ENCODE measurements at places on chromosomes 5 and 9.
A peak's percentile ranks its signal among the peaks of the same experiment; 100 is the strongest.

DNA sequence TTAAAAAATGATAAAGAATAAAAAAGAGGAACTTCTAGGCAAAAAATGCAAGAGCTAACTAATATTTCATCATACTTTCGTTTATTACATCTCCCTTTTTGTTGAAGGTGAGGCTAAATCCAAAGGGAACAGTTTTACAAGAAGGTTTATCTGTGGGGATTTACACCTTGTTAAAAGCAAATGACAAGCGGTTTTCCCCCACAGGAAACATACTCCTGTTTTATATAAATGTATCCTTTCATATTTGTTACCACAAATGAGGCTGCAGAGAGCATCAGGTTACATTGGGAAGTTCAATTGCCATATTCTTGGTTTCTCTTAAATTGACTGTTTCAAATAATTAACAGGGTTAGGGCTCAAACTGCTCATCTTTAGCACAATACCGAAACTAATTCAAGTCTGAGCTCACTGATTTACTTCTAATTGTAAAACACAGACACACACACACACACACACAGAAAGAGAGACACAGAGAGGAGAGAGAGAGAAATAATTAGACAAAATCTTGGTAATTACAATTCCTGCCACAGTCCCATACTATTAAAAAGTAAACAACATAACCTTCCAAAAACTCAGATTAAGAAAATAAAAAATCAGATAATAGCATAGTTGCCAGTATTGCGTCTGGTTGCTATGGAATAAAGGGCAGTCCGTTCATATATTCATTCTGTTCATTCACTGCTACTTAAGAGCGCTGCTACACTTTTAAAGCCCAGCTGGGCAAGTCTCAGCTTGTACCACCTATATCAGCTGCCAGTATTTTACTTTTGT is 17.1 kb downstream of the RFX3 start:
- no peak for DNase-seq

GRCh38 chr9:93950619-93951601 is 4.2 kb downstream of the BARX1 start:
- no peak for DNase-seq

GRCh38 chr5:103915081-103915480 is 352.5 kb upstream of the NUDT12 start:
- no peak for DNase-seq

- DNase-seq, result no peak
These were observed 28.5 kb downstream of the RHOBTB3 start for GRCh38 chr5:95759634-95760033.

GRCh38 chr5:151937851-151938250 is 13.2 kb upstream of the GLRA1 start:
- DNase-seq, result no peak

GRCh38 chr5:102106599-102106998 is 189.5 kb downstream of the SLCO4C1 start:
- DNase-seq, result no peak

DNA sequence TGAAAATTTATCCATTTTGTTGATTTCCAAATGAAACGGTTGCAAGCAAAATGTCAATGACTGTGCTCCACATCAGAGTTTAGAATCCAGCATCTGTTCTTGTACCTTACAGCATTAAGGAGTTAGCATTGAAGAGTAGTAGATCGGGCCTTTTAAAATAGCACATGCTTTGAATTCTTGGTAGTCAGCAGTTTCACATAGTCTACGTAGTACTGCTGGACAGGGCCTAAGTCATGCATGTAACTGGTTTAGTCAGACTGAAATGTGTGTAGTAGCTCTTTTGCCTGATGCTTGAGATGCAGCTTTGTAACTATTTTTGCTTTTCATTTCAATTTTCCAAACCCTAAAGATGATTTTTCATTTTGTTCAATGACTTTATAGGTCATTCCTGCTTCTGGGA is 19.8 kb downstream of the LECT2 start:
- DNase-seq, result no peak

DNA sequence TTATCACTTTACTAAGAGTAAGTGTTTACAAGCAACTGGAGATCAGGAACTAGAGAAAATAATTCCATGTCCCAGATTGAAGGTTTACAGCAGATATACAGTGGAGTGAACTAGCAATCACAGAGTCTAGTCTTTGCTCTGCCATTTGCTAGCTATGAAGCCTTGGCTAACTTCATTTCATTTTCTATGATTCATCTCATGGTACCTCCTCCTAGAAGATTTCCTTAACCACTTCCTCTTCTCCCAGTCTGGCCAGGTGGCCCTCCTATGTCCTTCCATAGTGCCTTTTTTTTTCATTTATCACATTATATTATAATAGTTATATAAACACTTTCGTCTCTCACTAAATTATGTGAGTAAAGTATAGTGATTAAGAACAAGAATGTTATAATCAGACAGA is 52.1 kb downstream of the GRIA1 start:
- no peak for DNase-seq

DNA sequence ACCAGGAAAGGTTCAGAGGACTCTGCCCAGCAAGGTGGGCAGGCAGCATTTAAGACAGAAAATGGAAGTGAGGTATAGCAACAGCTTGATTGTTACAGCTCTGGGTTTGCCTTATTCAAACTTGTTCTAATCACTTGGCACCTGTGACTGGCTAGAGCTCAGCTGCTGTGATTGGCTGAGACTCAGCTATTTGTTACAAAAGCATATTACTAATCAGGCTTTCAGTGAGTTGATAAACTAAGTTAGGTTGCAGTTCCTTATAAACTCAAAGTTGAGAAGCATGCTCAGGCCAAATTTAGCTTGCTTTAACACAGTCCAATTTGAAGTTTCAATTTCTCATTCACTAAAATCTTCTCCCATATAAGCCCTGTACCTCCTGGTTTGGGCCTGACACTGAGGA is 56.3 kb downstream of the GDA start:
- DNase-seq, result no peak

DNA sequence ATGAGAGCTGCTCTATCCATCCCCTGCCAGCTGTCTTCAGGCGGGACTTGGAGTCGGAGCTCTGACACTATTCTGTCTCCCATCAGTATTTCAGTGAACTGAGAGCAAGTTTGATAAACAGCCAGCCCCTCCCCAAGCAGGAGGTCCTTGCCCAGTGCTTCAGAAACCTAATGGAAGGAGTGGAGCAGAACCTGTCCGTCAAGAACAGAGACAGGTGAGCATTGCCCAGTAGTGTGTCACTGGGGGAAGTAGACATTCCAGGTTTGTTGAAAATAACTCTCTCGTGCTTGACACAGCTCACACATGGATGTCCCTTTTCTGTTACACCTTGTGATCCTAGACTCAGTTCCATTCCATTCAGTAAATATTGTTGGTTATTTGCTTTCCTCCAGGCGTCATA is 13.2 kb upstream of the TLX3 start:
- no peak for DNase-seq

- no peak for DNase-seq
These were observed 85.2 kb downstream of the CYFIP2 start for GRCh38 chr5:157350939-157351801.

DNA sequence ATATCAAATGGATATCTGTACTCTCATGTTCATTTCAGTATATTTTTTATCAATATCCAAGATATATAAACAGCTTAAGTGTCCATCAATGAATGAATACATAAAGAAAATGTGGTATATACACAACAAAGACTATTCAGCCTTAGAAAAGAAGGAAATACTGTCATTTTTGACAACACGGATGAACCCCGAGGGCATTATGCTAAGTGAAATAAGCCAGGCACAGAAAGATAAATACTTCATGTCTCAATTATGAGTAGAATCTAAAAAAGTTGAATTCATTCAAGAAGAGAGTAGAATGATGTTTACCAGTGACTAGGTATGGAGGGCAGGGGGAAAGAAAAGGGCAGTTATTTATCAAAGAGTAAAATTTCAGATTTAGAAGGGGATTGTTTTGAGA is 949.8 kb upstream of the TYRP1 start:
- no peak for DNase-seq

DNA sequence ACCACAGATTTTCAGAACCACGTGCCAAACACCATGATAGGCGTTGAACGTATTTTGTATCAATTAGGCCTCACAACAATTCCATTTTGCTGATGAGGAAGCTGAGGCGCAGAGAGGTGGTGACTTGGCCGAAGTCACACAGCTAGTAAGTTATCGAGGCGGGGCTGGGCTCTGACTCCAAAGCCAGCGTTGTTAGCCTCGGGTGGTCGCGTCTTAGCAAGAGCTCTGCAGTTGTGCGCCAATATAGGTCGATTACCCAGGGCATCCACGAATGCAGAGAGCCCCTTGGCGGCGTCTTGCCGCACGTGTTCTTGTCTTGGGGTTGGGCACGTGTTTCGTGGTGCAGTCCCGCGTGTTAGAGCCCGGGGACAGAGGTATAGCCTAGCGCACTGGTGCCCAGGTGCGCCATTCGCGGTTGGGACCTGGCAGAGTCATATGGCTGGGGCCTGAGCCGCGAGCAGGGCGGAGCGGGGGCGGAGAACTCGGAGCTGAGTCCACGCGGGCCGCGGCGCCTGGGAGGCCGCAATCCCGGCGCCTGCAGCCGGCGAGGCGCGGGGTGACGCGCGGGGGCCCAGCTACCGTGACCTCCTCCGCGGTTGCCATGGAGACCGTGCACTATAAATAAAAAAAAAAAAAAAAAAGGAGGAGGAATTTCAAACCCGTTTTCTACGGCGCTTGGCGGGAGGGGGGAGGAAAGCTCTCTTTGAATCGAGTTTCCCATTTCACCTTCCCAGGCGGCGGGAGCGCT is 62.3 kb downstream of the CXXC5 start:
- peak; percentile 80 for DNase-seq

GRCh38 chr5:43156388-43156787 is 35.6 kb upstream of the NIM1K start:
- DNase-seq, result no peak

DNA sequence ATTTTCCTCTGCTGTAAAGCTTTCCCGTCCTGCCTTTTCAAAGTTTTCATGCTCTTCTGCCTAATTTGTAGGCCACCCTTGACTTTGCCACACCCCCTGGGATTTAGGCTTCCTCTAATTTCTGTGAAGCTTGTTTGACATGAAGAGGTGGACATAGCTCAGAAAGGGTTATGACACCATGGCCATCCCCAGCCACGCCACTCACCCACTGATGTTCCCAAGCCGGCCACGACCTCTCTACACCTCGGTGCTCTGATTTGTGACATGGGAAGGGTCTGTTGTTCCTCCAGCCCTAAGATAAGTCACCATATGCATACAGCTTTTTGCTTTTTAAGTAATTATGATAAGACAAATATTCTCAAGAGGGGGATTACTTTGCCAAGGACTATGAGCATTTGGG is 139.5 kb downstream of the BARX1 start:
- DNase-seq, result no peak

- no peak for DNase-seq
These were observed 181.8 kb downstream of the TSSK1B start for GRCh38 chr5:113253037-113253436.

DNA sequence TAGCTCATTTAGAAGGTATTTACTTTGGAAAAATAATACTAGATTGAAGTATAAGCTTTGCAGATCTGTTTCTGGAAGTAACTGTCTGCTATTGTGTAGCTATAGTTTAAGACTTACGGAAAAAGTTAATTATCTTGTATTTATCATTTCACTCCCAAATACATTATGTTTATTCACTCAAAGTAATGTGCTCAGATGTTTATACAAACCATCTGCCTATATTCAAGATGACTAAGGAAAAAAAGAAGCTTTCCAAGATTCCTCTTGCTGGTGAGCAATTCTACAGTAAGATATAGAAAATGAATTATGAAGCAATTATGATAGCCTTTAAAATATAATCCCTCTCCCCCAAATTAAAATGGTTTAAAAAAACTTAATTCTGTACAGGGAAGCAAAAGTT is 137.9 kb downstream of the KIAA0825 start:
- no peak for DNase-seq

DNA sequence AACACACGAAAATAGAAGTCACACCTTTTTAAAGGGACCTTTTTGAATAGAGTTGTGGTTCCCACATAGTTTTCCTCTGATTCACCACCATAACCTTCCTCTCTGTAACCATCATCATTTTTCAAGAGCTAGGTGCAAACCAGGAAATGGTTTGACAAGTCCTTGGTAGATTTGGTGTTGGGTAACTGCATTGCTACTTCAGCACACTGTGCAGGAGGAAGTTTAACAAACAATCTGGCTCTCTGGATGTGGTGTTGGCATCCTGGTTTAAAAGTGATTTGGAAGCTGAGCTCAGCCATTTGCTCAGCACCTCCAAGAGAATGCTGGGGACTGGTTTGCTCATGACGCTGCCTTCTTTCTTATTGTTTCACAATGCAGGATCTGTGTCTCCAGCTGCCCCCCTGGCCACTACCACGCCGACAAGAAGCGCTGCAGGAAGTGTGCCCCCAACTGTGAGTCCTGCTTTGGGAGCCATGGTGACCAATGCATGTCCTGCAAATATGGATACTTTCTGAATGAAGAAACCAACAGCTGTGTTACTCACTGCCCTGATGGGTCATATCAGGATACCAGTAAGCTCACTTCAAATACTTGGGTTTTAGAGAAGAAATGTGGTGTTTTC is 213.1 kb downstream of the RFK start:
- DNase-seq, result no peak

GRCh38 chr9:91723420-91724067 is 226.5 kb downstream of the ROR2 start:
- no peak for DNase-seq

DNA sequence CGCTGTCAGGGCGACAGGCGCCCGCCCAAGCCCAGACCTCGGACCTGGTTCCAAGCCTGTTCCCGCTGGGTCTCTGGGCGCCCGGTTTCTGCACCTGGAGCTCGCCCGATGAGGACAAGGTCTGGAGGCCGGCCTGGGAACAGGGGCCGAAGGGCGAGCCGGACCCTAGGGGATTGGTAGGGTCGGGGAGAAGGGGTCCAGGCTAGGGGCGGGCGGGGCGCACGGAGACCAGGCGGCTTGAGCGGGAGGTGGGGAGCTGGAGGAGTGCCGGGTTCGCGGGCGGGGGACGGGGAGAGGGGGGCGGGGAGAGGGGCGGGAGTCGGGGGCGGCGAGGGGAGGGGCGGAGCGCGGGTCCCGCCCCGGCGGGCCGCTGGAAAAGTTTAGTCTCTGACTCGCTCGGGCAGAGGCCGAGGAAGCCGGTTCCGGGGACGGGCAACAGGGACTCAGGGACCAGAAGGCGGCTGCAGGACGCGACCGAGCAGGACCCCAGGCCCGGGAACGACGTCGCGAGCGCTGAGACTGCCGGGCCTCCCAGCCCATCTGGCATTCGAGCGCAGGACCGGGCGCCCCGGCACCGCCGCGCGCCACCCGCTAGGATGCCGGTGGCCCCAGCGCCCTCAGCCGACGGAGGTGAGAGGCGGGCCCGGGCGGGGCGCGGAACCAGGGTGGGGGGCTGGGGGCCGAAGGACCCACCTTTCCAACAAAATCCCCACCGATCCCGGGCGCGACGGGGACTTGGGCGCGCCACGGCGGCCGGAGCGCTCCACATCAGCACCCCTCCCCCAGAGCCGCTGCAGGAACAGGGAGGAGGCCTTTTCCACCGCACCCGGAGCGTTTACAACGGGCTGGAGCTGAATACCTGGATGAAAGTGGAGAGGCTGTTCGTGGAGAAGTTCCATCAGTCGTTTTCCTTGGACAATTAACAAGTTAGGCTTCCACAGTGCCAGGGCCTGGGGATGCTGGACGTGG is at the start of gene S1PR3:
Gene S1PR3, plus strand, starts transcription at position 403 of the 969 bp plus-strand sequence. CDS start 9,733 bp downstream, outside the sequence.
- peak; percentile 20 for DNase-seq

- DNase-seq, result no peak
These were observed 19.4 kb upstream of the RNF130 start for GRCh38 chr5:180090769-180091546.

DNA sequence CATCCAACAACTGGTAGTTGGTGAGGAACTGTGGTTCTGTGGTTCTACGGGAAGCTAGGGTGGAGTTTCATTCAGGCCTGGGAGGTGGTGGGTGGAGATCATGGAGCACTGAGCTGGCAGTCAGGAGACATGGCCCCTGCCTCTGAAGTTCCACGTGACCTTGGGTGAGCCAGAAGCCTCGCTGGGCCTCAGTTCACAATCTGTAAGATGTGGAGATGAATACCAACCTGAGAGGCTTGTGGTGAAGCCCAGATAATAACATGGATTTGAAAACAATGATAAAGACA is 177.9 kb downstream of the MACROH2A1 start:
- no peak for DNase-seq

Measured in cerebellum (tissue), 4 donors.